ENCODE measurements at places on chromosomes 6 and 20. TPM values are rescaled to one million over a fixed set of nuclear protein-coding genes. Genes with fewer than 3 reads are reported as not detected.

DNA sequence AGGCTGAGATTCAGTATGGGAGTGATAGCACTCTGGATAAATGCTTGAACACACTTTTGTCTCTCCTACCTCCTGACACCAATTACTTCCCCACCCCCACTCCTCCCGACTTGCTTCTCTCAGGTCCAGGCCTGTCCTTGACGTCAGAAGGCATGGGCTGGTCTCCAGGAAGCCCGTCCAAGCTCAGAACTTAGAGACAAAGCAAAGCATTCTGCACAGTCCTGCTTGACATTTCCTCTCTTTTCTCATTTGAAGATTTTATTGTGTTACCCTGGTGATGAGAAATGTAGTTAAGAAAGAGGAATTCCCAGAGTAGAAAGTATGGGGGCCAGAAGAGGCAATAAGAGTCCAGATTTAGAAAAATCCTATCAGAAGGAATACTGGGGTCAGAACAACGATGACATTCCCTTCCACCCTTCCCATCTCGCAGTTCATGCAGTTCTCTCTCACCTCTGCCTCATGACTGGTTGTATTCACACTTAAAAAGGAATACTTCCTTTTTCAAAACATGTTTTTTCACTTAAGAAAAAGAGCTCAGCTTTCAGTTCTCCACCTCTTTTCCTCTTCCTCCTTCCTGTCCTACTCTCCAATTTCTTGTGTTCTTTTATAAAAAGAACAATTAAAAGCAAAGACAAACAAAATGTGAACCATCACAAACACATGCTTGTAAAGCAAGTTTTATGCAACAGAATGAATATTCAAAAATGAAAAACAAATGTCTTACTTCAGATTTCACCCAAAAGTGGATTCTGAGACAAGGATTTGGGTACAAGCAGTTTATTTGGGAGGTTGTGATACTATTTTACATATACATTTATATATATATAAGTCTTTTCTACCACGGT, 18.5 kb upstream of the FAM184A start:
- peak; percentile 69 for DNase-seq

SLC22A23 gene
- 7.8 TPM for total RNA-seq

DNA sequence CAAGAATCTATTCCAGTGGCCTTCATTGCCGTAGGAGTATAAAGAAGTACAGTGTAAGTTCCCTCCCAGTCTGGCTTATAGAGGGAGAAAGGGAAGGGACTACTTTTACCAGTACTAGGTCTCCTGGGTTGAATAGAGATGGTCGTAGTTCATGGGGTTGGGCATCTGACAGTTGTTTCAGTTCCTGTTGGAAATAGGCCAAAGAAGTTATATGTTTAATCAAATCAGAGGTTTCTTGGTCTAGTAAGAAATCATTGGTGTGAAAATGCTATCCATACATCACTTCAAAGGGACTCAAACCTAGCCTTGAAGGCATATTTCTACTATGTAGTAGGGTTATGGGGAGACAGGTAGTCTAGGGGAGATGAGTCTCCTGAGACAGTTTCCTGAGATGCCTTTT, 45.6 kb upstream of the MAN1A1 start:
- DNase-seq: no peak

CTCFL gene
- not detected for total RNA-seq

DNA sequence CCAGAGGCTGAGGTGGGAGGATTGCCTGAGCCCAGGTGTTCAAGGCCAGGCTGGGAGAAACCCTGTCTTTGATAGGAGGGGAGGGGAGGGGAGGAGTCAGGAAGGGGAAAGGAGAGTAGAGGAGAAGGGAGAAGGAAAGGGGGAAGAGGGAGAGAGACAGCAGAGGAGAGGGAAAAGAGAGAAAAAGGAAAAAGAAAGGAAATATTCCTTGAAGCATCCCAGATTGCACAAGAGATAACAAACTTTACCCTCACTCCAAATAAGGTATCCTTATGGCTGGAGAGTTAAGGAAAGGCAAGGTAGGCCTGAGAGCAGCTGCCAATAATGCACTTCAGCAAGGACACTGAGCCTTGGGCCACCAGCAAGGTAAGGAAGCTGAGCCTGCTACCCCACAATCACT, 166.3 kb upstream of the SLC22A16 start:
- no peak for DNase-seq

CLDN20 gene
- not detected for total RNA-seq

- no peak for DNase-seq
Measured at GRCh38 chr6:107868867-107869611, 44.9 kb upstream of the SCML4 start.

DNA sequence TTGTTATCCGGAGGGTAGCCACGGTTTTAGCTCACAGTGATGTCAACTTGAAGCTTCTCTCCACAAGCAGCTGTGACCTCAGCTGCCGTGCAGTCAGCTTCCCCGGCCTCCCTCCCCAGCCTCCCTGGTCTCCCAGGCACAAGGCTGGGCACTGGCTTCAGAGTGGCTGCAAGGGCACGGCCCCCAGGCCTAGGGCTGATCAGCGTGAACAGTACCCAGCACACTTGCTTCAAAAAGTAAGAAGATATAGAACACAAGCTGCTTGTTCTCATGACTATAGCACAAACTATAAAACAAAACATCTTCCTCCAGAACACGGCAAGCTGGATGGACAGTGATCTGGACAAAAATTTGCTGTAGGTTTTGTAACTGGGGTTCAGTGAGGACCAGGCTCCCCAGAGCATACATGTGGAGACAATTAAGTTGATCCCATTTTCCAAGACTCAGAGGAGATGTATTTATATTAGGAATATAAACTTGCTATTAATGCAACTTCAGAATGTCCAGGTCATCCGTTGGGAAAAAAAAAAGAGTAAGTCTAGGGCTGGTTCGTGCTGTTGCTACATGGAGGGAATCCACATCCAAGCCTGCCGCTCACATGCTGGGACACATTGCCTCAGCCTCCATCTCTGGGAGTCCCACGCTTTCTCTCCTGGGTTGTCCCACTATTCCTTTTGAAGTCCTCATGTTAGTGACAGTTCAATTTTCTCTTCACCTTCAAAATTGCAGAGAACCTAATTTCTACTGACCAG, 199.4 kb upstream of the THBS2 start:
- no peak for DNase-seq

DNA sequence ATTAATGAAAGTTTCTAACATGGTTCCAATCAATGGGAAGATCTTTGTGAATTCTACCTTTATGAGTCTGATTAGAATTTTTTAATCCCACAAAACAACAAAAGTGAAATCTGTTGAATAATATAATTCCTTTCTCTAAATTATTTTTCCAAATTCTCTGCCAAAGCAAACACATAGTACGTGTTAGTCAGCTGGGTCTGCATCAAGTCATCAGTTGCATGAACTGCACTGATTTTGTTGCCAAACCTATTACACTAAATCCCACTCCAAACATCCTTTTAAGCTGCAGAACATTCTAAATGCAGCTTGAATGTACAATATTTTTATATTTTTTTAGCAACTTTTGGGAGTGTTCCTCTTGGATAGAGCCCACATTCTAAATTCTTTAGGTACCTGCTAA, 199.0 kb upstream of the HSF2 start:
- peak; percentile 64 for DNase-seq

- no peak for DNase-seq
Measured at GRCh38 chr6:76982476-76983199, 480.7 kb downstream of the HTR1B start.

GRCh38 chr20:726160-726559, 42.1 kb downstream of the SLC52A3 start:
- DNase-seq: no peak

CDS2 gene
- 16.7 TPM for total RNA-seq

MLN gene
- not detected for total RNA-seq

DNA sequence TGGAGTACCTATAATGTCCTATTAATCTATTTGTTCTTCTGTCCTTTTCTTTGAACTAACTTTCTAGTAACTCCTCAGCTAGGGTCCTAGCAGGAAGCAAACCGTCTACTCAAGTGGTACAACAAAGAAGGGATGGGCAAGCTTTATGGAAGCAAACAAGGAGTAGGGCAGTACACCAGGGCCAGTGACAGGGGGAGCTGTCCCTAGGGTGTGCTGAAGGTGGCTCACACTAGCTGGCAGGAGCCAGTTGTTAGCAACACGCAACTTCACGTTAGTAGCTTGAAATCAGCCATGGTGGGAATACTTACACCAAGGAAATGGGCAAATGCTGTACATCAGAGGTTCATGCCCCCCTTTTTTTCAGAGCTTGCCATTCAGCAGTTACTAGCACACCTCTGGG, 74.0 kb upstream of the EYA2 start:
- DNase-seq: no peak

GRCh38 chr6:138443979-138444378, 40.0 kb downstream of the HEBP2 start:
- DNase-seq: no peak

SLC16A10 gene
- not detected for total RNA-seq

DNA sequence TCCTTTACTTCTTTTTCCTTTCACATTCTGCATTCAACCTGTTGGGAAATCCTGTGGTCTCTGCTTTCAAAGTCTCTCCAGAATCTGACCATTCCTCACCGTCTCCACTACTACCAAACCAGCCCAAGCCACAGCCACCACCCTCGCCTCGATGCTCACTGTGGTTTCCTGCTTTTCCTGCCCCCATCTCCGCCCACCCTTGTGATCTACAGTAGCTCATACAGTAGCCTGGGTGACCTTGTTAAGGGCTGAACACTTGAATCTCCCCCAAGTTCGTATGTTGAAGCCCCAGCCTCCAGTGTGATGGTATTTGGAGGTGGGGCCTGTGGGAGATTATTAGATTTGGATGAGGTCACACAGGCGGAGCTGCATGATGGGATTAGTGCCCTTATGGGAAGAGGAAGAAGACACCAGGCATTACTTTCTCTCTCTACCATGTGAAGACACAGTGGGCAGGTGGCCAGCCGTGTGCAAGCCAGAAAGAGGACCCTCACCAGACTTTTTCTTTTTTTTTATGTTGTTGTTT, 189.0 kb upstream of the UST start:
- no peak for DNase-seq

NT5E gene
- 67.2 TPM for total RNA-seq

DNA sequence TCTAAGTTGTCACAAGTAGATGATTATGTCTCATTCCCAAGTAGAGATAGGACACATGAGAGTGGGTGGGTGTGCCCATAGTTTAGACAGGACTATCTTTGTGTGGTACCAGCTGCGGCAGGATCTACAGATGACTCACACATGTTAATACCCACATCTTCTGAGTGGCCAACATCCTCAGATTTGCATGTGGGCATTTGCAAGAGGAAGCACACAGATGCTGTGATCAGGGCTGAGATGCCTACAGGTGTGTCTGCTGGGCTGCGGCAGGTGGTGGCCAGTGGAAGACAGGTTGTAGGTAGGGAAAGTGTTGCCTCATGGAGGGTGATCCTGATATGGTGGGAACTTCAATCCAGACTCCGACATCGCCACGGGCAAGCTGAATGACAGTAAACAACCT, 50.8 kb downstream of the UTRN start:
- DNase-seq: no peak

- no peak for DNase-seq
Measured at GRCh38 chr6:5128351-5128750, 43.2 kb downstream of the PPP1R3G start.

DNA sequence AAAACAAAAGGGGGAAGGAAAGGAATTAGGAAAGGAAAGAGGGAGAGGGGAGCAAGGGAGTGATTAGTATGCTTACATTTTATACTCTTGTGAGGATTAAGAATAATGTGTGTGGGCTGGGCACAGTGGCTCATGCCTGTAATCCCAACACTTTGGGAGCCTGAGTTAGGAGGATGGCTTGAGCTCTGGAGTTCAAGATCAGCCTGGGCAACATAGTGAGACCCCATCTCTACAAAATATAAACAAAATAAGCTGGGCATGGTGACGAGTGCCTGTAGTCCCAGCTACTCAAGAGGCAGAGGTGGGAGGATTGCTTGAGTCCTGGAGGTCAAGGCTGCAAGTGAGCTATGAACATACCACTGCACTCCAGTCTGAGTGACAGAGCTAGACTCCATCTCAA, 47.0 kb downstream of the SHLD1 start:
- no peak for DNase-seq

- DNase-seq: no peak
Measured at GRCh38 chr20:44527716-44528199, 5.9 kb upstream of the SERINC3 start.

PRRC2A gene
- total RNA-seq: 24.0 TPM

DNA sequence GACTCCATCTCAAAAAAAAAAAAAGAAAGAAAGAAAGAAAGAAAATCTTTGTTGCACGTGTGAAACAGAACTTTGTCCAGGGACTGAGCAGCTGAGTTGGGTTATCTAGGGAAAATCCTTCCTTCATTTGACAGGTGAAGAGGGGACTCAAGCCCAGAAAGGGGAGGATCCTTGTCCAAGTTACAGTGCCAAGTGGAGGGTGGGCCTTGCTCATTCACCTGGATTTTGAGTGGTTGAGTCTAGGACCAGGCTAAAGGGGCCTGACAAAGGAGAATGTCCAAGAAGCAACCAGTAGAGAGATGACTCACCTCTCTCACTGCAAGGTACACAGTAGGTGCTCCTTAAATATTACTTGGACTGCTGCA, 2.7 kb downstream of the TGIF2 start:
- no peak for DNase-seq

PRPH2 gene
- total RNA-seq: 0.72 TPM

DNA sequence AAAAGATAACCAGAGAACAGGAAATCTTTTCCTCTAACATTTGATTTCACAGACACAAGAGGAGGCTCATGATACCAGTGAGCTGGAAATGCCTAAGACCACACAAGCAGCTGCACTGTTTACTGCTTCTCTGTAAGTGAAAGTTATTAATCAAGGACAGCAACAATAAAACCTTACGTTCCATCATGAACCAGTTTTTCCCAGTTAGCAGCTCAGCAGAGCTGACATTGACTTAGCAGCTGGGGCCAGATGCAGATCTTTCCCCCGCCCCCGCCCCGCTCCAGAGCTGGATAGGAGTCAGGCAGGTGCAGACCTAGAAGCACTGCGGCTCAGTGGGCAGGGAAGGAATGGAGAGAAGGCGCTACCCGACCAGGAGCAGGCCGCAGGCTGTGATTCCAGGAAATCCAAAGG, 275.2 kb downstream of the GMDS start:
- DNase-seq: no peak

GRCh38 chr20:8322662-8323217, 190.7 kb downstream of the PLCB1 start:
- no peak for DNase-seq

GRCh38 chr20:17491041-17491440, 40.1 kb downstream of the BFSP1 start:
- no peak for DNase-seq

- DNase-seq: no peak
Measured at GRCh38 chr6:80215063-80215462, 108.6 kb downstream of the BCKDHB start.

- DNase-seq: no peak
Measured at GRCh38 chr6:93550551-93551276, 131.4 kb upstream of the EPHA7 start.

PDE10A gene
- 6.1 TPM for total RNA-seq

TP53TG5 gene
- not detected for total RNA-seq

KCNG1 gene
- 3.0 TPM for total RNA-seq

BTNL2 gene
- not detected for total RNA-seq

DNA sequence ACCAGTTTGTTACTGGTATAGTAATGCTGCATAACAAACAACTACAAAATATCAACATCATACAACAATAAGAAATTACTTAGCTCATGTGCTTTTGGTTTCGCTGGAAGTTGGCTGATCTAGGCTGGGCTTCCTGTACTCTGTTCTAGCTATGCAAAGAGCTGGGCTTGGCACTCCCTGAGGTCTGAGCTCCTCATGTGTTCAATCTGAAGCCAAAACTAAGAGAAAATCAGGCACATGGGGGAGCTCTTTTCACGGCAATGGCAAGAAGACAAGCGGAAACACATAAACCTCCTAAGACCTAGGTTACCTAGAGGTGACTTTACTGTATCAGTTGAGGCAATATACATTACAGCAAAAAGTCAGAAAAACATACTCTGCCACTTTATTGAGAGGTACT, 574.2 kb downstream of the KHDRBS2 start:
- DNase-seq: no peak
